ENCODE measurements at places on chromosomes 7 and 10. TPM values are rescaled to one million over a fixed set of nuclear protein-coding genes. Genes with fewer than 3 reads are reported as not detected.

The LEP gene
- polyA plus RNA-seq, result not detected

The ABCA13 gene
- polyA plus RNA-seq, result 0.04 TPM

The SUMF2 gene
- 95.4 TPM for polyA plus RNA-seq

The CHAT gene
- not detected for polyA plus RNA-seq

The TBXAS1 gene
- polyA plus RNA-seq, result 53.2 TPM

The ATOH7 gene
- polyA plus RNA-seq, result not detected

The SORCS3 gene
- not detected for polyA plus RNA-seq

The HERPUD2 gene
- 43.3 TPM for polyA plus RNA-seq

DNA sequence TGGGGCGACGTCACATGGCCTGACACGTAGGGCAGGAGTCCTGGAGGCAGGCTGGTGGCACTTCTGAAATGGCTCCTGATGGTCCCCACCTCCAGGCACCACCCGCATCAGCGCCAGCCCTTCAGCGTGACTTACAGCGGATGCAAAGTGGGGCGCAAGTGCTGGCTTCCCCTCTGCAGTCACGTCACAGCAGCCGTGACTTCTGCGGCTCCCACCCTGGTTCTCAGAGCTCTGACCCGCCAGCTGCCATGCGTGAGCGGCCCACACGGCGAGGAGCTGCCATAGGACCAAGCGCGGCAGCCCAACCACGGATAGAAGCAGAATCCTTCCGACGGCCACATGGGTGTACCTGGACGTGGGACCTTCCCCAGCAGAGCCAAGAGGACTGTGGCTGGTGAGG, 159.0 kb downstream of the ELFN1 start:
- DNase-seq, result no peak

DNA sequence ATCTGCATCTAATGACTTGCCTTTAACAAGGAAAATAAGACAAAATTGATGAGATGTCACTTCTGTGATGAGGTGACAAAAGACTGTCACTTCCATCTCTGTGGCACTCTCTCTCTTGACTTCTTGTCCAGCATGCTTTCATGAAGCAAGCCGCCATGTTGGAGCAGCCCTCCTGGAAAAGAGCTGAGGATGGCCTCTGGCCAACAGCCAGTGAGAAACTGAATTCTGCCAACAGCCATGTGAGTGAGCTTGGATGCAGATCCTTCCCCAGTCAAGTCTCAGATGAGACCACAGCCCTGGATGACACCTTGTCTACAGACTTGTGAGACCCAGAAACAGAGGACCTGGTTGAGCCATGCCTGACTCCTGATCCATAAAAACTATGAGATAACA, 412.6 kb upstream of the SHH start:
- DNase-seq, result no peak

DNA sequence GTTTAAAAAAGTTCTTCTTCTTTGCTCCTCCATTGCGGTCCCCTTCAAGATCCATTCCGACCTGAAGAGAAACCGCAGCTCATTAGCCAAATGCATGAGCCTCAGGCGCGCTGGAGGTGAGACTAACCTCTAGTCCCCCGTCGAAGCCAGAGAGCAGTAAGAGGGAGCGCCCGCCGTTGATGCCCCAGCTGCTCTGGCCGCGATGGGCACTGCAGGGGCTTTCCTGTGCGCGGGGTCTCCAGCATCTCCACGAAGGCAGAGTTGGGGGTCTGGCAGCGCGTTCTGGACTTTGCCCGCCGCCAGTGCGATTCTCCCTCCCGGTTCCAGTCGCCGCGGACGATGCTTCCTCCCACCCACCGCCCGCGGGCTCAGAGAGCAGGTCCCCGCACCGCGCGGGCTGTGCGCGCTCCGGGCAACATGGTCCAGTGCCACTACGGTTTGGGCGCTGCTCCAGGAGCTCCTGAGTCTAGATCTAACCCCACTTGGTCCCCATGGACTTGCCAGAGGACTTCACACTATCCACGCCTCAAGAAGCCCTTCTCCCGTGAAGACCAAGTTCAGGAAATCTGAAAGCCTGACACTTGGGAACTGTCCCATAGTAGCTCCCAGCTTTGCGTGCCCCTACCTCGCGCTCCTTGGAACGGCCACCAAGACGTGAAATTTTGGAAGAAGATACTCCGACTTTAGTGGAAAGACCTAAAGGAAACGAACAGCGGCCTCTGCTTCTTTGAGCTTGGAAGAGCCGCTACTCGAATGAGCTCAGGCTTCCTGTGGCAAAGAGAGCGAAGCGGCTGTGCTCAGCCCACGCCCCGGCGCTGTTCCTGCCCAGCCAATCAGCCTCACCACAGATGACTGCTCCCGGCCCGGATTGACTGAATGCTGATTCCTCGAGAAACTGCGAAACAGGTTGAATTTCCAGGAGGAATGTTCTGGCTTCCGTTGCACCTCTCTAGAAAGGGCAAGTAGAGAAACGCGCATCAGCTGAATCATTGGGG, at the start of gene ABCB1:
TSS of gene ABCB1 (minus strand) at position 755 of the 995 bp plus-strand sequence. CDS start at position 55, 700 bp downstream.
- no peak for DNase-seq

GRCh38 chr7:77284616-77285015, 85.0 kb upstream of the FGL2 start:
- DNase-seq, result no peak

DNA sequence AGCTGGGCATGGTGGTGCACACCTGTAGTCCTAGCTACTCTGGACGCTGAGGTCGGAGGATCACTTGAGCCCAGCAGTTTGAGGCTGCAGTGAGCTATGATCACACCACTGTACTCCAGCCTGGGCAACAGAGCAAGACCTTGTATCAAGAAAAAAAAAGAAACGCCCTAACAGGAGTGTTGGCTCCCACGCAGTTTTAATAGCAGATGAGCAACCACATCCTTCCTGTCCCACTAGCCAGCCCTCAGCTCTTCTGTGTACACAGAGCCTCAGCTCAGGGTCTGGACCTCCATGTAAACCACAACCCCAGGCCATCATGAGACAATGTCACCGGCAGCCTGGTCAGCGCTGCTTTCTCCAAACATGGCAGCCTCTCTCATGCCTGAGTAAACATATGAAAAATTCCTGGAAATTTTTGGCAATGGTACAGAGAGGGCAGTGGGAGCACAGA, 108.2 kb downstream of the PIP4K2A start:
- no peak for DNase-seq

- no peak for DNase-seq
These were observed 437.7 kb downstream of the DNAJB6 start for GRCh38 chr7:157774495-157774894.

- DNase-seq, result no peak
These were observed 3.3 kb downstream of the MAPK8 start for GRCh38 chr10:48309711-48310226.

DNA sequence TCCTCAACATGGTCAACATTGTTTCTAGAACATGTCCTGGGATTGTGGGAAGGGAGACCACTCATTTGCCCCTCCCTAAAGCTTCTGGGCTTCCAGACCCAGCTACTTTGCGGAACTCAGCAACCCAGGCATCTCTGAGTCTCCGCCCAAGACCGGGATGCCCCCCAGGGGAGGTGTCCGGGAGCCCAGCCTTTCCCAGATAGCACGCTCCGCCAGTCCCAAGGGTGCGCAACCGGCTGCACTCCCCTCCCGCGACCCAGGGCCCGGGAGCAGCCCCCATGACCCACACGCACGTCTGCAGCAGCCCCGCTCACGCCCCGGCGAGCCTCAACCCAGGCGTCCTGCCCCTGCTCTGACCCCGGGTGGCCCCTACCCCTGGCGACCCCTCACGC, at the start of gene EPO:
TSS of gene EPO (plus strand) at position 190 of the 392 bp plus-strand sequence. CDS start 513 bp downstream, outside the sequence.
- no peak for DNase-seq

- DNase-seq, result peak; percentile 65
These were observed 10.9 kb upstream of the LGI1 start for GRCh38 chr10:93746844-93747284.

GRCh38 chr10:60139798-60140566, 233.6 kb upstream of the CCDC6 start:
- peak; percentile 61 for DNase-seq

- DNase-seq, result peak; percentile 29
These were observed 60.0 kb downstream of the WAC start for GRCh38 chr10:28592953-28593352.

DNA sequence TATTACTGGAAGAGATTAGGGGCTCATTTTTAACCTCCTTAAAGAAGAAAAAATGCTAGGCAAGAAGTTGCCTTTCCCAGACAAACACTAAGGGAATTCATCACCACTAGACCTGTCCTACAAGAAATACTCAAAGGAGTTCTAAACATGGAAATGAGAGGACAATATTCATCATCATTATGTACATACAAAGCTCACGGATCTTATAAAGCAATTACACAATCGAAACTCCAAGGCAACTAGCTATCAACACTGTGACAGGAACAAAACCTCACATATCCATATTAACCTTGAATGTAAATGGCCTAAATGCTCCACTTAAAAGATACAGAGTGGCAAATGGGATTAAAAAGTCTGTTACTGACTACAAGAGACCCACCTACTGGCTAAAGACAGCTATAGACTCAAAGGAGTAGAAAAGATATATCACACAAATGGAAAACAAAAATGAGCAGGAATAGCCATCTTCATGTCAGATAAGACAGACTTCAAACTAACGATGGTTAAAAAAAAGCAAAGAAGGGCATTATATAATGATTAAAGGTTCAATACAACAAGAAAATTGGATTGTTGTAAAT, 246.6 kb downstream of the ADRA2A start:
- DNase-seq, result no peak

DNA sequence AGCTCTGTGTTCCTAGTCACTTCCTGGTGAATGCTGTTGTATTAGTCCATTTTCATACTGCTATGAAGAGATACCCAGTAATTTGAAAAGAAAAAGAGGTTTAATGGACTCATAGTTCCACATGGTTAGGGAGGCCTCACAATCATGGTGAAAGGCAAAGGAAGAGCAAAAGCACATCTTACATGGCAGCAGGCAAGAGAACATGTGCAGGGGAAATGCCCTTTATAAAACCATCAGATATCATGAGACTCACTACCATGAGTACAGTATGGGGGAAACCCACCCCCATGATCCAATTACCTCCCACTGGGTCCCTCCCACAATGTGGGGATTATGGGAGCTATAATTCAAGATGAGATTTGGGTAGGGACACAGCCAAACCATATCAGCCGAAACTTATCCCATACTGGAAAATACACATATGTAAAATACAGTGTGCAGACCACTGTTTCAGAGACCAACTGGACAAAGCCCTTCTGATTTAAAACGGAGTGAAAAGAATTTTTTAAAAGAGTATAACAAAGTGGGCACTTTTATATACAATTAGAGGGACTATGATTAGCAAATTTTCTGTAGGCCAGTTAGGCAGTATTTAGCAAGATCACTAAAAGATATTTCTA, 8.0 kb downstream of the CYREN start:
- no peak for DNase-seq

DNA sequence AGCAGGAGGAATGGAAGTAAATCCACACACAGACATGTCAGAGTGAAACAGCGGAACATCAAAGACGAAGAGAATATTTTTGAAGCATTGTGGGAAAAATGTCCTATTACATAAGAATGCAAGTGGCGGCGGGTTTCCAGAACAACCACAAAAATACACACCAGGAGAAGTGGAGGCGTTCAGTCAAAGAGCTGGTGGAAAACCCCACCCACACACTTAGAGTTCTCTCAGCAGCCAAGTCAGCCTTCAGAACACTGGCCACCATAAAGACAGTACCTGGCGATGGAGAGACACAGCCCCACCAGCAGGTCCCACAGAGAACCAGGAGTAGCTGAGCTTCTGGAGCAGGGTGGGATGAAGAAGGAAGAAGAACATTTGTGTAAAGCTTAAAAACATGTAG, 23.7 kb downstream of the NKX6-2 start:
- no peak for DNase-seq

- no peak for DNase-seq
These were observed 291.0 kb downstream of the TNS3 start for GRCh38 chr7:47290867-47291266.

DNA sequence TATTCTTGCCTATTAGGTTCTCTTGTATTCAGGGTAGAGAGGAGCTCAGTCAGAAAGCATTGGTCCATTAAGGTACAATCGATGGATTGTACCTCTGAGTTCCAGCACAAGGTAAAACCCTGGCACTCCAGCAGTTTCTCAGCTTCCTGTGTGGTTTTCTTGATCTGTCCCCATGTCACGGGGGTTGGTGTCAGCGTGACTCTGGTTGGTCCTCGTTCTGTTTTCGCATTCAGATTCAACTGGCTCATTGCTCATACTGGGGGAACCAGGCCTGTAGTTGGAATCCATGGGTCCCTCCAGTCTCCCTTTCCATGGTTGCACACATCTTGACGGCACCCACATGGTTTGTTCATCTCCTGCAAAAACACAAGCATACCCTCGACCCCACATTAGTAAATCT, 32.7 kb upstream of the RASGEF1A start:
- no peak for DNase-seq

DNA sequence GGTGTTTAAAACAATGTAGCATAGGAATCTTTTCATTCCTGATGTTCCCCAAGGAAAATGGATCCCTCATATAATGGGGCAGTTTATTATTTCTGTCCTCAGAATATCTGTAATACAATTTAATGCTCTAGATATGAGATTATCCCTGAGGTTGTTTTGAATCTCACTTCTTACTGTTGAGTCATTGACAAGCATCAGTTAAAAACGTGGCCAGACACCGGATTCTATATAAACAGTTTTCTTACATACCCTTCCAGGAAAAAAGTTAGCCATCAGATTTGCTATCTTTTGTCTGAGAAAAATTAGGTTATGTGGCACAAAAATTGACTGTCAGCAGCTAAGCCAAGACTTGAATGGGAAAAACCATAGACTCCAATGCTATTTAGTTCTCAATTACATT, 539.8 kb upstream of the CELF2 start:
- DNase-seq, result no peak

- DNase-seq, result peak; percentile 76
These were observed 31.5 kb upstream of the NRP1 start for GRCh38 chr10:33365871-33366411.

DNA sequence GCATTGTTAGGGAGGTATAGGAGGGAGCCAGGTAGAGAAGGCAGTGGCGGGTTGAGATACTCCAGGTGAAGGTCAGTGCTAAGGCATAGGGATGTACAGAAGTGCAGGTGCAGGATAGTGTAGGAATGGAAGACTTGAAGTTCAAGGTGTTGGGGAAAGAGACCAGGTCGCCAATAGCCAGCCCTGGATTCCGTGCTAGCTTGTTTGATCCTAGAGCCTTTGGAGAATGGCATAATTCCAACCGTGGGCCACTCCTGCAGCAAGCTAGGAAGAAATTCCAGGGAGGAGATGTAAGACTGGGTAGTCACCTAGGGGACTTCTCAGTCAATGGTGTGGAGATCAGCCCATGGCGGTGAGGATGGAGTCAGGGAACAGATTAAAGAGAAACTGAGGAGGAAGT, 272.7 kb downstream of the RPS24 start:
- DNase-seq, result no peak

GRCh38 chr7:30797176-30798040, 26.2 kb downstream of the MINDY4 start:
- no peak for DNase-seq

- DNase-seq, result no peak
These were observed 362.0 kb upstream of the NFE2L3 start for GRCh38 chr7:25789701-25790640.

- DNase-seq, result no peak
These were observed 69.2 kb downstream of the MINDY4 start for GRCh38 chr7:30840141-30841024.

Data from AG04450 (cell line).